ENCODE measurements at places on chromosomes 2 and 18.
A peak's percentile ranks its signal among the peaks of the same experiment; 100 is the strongest.

GRCh38 chr2:158290225-158290624, 166.3 kb downstream of the CCDC148 start:
- no peak for DNase-seq

DNA sequence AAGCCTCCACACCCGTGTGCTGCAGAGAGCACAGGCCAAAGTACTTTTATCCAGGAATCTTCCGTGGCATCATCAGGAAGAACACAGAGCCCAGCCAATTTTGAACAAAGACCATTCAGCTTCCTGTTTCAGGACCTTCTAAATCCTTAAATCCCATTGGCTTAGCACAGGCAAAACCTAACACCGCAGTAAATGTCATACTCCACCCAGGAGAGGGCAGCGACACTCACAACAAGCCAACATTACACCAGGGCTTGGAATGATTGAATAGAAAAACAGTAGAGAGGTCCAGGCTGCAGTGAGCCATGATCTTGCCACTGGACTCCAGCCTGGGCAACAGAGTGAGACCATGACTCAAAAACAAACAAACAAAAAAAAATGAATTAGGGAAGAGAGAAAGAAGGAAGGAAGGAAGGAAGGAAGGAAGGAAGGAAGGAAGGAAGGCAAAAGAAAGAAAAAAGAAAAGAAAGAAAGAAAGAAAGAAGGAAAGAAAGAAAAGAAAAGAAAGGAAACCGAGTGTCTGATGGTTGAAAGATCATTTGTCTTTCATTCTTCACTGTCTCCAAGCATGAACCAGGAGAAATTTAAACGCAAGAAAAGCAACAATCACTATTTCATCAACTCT, 144.6 kb upstream of the SATB2 start:
- DNase-seq = peak; percentile 8

GRCh38 chr2:20027705-20028434, 15.4 kb upstream of the MATN3 start:
- DNase-seq = no peak

- no peak for DNase-seq
Measured at GRCh38 chr2:197261808-197262226, 48.8 kb downstream of the ANKRD44 start.

DNA sequence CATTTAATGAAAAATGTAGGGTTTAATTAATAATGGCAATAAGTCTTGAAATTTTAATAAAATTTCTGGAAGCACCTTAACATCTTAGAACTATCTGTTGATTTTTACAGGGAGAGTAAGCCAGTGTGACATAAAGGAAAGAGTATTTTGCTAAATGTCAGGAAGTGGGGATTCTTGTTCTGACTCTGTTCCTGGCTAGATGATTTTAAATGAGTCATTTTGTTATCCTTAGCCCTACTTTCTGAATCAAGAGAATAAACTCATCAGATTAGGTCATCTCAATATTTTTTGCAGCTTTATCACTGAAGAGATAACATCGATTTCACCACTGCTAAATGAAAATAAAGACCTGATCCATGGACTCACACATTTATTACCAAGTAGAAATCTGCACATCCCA, 377.5 kb upstream of the CYRIA start:
- no peak for DNase-seq

- peak; percentile 39 for DNase-seq
Measured at GRCh38 chr18:39389800-39390379, 1824.3 kb upstream of the CELF4 start.

DNA sequence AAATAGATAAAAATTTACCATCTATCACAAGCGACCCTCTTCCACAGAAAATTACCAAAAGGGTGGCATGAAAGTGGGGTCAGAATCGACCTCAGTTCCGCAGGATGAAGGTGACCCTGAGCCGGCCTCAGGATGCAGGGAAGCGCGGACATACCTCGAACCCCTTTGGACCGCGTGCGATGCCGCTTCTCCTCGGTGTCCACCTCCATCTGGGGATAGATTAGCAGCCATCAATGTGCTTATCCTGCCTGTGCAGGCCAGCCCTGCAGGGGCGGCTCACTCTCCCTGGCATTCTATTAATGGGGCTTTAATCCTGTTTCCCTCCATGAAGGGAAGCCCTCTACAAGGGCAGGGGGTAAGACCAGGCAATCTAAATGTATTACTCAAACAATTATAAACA, 235.3 kb upstream of the PXDN start:
- DNase-seq = no peak

DNA sequence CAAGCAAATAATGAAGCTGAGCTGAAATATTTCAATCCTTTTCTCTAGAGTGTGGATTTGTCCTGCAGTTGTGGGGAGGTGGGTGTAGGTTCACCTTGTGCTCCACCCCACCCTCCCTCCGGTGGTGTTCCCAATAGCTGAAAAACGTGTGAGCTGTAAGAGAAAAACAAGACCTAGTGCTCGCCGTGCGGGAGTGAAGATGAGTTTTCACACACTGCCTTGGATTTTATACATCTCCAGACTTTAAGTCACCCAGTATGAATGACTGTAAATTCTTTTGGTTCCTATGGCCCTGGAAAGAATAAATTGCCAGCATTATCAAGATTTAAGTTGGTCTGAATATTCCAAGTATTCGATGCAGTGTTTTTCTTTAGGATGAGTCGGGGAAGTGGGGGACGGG, 1.9 kb upstream of the SOX11 start:
- DNase-seq = no peak

GRCh38 chr2:20106746-20107145, 55.3 kb upstream of the LAPTM4A start:
- DNase-seq = no peak

- DNase-seq = no peak
Measured at GRCh38 chr2:171924170-171924942, 2.1 kb downstream of the HAT1 start.

- no peak for DNase-seq
Measured at GRCh38 chr2:215352602-215353001, 40.7 kb downstream of the ATIC start.

DNA sequence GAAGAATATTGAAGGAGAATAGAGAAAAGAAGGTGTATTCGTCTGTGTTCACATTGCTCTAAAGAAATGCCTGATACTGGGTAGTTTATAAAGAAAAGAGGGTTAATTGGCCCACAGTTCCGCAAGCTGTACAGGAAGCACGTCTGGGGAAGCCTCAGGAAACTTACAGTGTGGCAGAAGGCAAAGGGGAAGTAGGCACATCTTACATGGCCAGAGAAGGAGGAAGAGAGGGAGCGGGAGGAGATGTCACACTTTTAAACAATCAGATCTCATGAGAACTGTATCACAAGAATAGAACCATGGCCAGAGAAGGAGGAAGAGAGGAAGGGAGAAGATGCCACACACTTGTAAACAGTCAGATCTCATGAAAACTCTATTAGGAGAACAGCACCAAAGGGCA, 159.6 kb upstream of the TPO start:
- no peak for DNase-seq

- no peak for DNase-seq
Measured at GRCh38 chr2:26770986-26771586, 7.0 kb downstream of the SLC35F6 start.

- no peak for DNase-seq
Measured at GRCh38 chr2:157367704-157368103, 42.1 kb upstream of the ERMN start.

DNA sequence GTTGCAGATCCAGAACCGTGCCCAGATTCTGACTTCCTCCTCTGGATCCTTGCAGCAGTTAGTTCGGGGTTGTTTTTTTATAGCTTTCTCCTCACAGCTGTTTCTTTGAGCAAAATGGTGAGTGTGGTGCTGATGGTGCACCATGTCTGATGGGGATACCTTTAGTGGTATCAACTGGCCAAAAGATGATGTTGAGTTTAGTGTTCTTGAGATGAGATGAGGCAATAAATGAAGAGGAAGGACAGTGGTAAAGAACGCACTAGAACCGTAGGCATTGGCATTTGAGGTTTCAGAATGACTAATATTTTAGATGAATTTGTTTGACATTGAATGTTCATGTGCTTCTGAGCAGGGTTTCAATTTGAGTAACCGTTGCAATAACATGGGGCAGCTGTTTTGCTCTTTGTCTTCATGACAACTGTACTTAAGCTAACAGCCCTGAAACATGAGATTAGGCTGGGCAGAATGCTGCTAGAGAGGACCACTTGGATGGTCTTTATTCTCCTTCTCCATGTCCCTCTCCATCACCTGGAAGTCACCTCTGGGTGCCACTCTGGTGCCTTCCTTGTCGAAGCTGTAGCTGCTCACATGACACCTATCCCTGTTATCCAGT, 3.9 kb downstream of the CTLA4 start:
- DNase-seq = no peak

GRCh38 chr2:186918495-186918894, 69.5 kb upstream of the ZSWIM2 start:
- no peak for DNase-seq

DNA sequence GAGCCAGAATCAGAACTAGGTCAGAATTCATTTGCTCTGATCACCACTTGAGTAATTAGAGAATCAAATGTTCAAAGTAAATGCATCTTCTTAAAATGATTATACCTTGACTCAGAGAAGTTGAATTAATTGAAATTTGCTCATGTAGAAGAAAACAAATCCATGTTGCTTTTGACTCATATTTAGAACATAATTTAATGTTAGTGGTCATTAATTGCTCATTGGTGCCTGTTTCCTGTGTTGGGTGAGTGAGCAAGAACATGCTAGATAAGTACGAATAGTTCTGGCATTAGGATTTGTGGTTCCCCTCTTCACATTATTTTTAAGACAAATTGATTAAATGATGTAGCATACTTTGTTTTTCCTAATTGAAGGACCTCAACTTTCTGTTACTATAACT, 19.0 kb downstream of the ACVR2A start:
- DNase-seq = no peak

- DNase-seq = no peak
Measured at GRCh38 chr18:50331691-50332090, 43.2 kb upstream of the SKA1 start.

- DNase-seq = no peak
Measured at GRCh38 chr2:108244667-108245414, 5.1 kb downstream of the SULT1C3 start.

DNA sequence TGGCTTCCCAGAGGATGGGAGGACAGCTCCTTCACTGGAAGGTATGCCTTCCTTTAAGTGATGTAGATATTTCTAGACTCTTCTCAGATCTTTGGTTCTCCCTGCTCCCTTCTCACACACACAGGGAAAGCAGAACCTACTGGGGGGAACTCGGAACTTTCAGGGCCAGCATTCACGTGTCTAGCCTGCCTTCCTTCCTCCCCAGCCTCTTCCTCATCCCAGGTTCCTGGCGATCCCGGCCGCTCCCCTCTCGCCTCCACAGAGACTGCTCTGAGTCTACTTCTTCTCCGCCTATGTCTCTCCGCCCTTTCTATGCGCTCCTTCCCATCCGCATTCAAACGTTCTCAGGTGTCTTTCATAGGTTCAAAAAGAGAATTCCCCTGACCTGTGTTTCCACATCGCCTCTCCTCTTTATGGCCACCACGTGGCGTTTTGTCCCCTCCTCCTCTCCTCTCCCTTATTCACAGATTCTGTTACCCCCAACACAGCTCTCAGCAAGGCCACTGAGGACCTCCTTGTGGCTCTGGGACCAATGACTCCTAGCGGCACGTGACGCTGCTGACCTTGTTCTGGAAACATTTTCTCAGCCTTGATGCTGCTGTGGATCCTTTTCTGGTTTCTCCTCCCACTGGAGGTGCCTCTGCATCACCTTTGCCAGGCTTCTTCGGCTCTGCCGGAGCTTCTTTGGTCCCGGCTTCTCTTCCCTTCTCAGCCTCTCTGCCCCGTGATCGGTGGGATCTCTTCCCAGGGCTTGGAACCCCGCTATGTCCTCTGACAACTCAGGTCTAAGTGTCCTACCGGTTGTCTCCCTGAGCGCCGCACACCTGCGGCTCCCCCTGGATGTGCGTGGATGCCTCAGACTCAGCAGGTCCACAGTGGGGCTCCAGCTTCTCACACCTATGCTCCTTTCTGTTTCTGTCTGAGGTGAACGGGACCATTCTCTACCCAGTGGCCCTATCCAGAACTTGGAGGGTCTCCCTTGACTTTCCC, 77.5 kb downstream of the VAPA start:
- DNase-seq = no peak

GRCh38 chr2:232439758-232440135, 16.2 kb upstream of the ALPI start:
- no peak for DNase-seq

GRCh38 chr2:203122317-203122986, 107.8 kb downstream of the NBEAL1 start:
- DNase-seq = no peak

GRCh38 chr2:29270701-29271121, 155.5 kb downstream of the CLIP4 start:
- no peak for DNase-seq

DNA sequence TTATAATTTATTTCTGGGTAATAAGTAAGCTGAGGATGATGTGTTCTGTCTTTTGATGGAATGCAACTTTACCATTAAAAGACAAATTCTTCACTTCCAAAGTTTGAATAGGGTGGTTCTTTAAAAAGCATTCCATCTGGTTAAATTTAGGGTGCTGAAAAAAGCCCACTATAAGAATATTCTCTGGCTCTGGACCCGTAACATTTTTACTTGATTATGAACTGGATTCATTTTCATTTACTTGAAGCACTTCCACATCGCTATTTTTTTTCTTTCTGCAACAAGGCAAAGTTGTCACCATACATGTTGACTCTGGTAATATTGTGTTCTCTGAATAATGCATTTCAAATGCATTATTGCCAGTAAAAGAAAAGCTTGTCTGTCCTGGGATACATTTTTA, 344.6 kb downstream of the SATB2 start:
- no peak for DNase-seq

DNA sequence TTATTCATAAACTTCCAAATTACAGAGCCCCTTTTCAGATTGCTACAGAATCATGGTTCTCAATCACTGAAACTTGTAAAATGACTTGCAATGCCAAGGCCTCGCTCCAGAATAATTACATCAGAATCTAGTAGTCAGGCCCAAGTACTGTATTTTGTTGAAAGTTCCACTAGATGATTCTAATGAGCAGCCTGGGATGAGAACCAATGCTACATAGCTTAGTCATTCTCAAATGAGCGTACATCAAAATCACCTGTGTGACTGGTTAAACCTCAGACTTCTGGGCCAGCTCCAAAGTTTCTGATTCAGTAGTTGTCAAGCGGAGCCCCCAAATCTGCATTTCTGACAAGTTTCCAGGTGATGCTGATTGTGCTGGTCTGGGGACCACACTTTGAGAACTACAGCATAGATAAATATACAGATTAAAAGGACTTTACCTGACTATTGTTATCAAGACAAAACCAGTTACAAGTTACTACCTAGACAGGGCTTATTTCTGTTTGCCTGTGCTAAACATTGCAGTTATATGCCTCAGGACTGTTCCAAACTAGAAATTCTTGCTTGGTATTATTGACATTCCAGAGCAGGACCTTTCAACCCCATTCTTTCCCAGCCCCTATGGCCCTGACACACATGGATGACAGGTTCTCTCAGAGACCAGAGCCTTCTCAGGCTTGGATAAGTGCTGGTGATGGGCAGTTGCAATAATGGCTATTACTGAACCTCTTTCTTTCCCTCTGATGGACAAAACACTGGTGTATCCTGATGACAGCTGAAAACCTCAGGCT, 83.1 kb downstream of the UPP2 start:
- DNase-seq = no peak

DNA sequence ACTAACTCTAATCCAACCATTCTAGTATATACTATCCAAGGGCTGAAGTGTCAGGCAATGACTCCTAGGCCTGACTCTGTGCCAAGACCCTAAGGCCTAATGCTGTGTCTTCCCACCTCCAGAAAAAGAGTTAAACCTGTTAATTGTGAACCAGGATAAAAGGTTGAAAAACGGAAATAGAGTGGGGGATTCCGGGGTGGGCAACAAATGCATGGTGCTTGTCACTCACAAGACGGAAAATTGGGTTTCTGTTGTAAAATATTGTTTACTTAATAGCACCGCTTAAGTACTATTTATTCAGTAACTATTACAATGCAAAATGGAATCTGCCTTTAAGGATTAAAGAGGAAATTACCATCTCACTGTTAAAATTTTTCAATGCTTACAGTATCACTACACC, 3.2 kb downstream of the STK17B start:
- DNase-seq = no peak
